Stimulated activated CD4-positive, alpha-beta T cell treated with anti-CD3 and anti-CD28 coated beads, Interleukin-4, amount 100 ng/mL, for 24 hours (primary cell): ENCODE measurements at places on chromosomes 16 and 17.

DNA sequence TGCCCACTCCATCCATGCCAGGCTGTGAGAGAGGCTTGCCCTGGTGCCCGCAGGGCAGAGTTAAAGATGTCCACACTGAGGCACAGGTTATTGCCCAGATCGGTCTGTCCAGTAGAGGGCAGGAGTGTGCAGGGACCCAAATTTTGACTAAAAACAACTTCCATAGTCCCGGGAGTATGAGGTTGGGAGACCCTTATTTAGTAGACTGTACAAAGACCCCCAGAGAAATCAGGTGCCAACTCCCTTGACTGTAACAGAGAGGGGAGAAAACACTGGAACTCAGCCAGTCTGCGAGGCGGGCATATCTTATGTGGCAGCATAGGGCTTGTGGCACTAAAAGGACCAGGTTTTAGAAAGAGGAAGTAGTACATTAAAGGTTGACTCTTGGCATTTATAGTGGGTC is 43.4 kb downstream of the HNF1B start:
- peak; percentile 46 for DNase-seq

DNA sequence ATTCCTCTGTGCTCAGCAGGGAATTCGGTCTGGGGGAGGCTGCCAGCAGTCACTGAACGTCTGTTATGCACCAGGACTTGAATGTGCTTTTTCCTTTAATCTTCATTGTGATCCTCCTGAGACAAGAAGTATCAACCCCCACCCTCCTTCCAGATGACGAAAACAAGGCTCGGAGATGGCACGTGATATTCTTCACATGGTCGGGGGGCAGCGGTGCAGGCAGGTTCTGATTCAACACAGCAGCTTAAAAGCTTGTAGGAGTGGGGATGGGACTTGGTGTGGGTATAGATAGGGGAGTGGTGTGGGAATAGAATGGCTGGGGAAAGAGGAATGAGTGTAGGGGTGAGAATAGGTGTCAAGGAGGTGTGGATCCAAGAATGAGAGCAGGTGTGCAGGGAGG is 6.4 kb downstream of the NECAB2 start:
- DNase-seq: no peak

DNA sequence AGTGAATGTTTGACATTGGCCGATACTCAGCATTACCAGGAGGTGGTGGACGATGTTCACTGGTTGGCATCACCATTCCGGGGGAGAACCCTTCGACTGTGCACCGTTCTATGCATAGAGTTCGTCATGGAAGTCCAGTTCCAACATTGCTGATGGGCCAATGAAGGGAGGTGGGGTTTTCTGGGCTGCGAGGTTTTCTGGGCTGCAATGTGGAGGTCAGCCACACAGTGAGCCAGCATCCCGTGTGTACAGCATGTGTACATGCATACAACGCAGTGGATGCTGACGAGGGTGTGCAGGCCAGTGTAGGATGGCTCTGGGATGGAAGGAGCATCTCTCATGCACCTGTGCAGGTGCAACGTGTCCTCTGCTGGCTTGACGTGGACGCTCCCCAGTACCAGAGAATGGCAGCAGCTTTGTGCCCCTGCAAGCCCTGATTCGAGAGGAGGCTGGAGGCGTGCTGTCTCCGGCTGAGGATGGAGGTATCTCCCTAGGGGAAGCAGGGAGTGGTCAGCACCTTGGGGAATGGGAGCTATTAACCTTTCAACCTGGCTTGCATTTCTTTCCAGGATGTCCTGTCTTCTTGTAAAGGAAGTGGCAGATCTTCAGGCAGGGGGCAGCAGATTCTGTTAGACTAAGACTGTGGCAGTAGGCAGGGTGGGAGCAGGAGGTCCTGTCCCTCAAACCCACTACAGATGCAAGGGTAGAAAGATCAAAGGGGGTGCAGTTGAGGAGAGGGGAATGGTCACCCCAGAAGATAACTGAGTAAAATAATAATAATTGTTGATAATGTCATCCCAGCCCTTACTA is 98.2 kb downstream of the CYLD start:
- DNase-seq: no peak

- no peak for DNase-seq
These were observed 19.5 kb downstream of the BCL7C start for GRCh38 chr16:30874244-30874820.

DNA sequence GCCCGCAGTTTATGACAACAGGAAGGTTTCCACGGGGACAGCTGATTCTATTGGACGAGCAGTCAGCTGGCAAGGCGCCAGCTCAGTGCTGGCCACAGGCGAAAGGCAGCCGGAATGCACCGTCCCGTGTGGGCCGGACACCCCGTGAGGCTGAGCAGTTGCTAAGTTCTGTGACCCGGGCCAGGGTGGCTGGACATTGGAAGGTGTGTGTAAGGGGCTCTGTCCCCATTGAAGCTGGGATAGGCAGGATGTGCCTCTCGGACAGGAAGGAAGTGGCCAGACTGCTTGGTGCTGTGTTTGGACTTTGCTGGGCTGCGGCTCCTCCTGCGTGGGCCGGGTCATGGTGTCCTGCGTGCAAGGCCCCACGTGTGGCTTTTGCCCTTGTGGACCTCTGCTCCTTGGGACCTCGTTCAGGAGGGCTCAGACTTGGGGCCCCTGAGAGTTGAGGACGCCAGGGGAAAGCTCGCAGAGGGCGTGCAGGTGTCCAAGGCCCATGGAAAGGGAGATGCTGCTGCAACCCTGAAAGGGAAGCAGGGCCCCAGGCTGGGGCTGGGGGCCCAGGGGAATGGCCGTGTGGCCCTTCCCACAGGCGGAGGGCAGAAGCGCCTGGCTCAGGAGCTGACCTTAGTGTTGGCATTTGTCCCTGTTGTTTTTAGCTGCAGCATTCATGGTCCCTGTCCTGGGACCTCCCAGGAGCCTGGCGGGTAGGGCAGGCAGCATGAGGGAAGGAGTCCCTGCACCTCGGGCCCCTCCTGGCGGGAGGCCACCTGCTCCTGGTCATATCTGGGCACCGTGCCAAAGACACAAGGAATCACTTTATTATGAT is 10.0 kb downstream of the BAIAP2 start:
- DNase-seq: no peak

- DNase-seq: no peak
These were observed 100.2 kb upstream of the CDH11 start for GRCh38 chr16:65222049-65222448.

GRCh38 chr17:77666462-77666861 is 292.0 kb upstream of the TNRC6C start:
- no peak for DNase-seq

DNA sequence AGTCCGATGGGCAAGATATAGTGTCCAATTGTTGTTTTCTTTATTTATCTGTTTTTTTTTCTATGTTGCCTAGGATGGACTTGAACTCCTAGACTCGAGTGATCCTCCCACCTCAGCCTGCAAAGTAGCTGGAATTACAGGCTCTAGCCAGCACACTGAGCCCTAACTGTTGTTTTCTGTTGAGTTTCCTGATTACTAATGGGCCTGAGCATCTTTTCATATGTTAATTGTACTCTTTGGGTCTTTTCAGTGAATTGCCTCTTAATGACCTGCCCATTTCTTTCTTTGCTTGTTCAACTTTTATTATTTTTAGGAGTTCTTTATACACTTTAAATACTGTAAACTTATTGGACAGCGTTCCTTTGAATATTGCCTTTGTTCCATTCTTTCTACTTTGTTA is 213.0 kb downstream of the HS3ST3B1 start:
- no peak for DNase-seq

DNA sequence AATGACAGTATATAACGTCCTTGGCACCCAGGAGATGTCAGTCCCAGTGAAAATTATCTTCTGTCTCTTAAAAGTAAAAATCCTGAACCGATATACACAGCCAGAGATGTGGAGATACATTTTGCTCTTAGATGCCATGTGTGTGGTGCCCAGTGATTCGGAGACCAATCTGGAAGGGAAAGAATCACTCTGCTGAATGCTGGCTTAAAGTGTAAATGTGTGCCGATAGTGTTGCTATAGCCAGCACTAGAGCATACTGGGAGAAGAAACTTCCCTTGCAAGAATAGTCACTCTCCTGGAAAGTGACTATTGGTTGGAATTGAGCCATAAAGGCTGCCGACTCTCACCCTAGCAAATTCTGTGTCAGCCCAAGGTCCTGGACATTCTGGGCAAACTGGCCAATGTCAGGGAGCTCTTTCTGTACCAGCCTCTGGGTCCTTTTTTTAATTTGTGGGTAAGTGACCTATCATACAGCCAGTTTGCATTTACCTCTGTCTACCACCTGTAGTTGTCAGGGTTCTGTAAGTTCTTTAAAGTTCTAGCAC is 44.2 kb upstream of the HNF1B start:
- no peak for DNase-seq

DNA sequence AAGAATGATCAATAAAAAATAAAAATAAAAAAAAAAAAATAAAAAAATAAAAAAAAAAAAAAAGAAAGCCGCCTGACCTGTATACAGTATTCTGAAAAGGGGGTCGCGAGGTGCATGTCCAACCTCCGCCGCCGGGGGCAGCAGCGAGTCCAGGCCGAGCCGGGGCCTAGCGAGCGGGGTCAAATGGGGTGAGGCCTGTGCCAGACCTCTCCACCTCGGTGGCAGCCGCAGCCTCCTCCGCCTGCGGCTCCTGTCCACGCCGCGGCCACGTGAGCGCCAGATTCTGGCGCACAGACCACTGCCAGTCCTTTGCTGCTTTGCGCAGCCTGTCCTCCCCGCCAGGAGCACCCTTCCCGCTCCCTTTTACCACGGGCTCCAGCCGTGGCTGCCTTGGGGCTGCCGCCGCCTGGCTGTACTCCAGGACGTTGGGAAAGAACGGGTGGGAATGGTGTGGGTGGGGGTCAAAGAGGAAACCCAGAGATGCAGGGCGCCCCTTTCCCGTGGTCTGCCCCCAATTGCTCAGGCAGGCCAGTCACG is 2.4 kb upstream of the BCKDK start:
- DNase-seq: peak; percentile 82

DNA sequence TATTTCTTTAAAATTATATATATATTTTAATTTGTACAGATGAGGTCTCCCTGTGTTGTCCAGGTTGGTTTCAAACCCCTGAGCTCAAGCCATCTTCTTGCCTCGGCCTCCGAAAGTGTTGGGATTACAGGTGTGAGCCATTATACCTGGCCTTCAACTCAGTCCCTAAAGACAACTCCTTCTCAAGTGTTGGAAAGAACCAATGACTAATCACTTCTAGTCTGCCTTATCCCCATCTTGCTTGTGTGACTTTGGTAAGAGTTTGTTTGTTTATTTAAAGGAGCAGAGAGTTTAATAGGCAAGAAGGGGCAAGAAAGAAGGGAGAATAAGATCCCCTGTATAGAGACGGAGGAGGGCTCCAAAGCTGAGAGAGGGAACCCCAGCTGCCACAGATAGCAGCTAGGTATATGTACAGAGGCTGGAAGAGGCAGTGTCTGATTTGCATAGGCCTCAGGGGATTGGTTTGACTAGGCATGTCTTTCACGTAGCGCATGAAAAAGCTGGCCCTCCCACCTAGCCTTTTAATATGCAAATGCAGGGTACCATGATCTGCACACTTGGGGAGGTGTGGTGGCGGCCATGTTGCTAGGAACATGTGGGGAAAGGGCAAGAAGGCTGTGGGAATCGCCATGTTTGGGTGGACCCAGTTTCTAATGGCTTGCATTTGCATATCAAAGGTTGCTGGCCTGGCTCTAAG is 21.5 kb downstream of the ABCC1 start:
- no peak for DNase-seq

DNA sequence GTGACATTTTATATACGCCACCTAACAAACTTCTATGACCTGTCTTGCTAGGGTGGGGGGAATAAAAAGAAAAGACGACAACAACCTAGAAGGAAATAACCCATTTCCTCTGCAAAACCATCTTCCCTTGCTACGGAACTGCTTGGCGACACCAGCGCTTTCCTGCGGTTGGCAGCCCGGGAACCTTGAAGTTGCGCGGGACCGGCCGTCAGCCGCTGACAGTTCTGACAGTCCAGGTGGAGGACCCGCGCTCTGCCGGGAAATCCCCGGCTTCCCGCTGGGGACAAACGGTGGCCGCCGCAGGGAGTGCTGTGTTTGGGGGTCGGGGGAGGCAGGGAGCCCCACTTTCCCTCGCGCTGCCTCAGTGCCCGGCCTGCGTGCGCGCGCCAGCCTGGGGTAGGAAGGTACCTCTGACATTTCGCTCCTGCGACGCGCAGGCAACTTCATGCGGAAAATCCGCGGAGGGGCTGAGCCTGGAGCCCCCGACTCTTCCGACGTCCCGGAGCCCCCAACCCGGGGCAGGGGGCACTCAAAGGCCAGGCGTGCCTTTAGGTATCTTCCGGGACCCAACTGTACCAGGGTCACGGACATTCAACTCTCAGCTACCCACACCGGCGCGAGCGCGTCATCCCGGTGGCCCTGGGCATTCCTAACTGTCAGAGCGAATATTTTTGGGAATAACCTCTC is 516 bp downstream of the SLC16A6 start:
- DNase-seq: peak; percentile 58

GRCh38 chr17:51533219-51533618 is 272.9 kb downstream of the UTP18 start:
- no peak for DNase-seq

DNA sequence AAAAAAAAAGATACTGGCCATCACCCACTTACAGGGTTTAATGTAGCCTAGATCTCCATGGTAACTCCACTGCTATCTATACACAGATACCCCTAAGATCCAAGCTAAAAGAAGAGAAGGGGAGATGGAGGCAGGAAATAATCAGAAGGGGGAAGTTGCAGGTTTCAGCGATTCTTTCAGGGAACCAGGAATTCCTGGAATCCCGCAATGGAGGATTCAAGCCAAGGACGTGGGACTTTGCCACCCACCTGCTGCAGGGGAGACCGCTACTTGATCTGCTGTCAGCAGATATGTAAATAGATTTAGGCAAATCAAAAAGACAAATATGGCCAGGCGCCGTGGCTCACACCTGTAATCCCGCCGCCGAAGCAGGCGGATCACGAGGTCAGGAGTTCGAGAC is 121.1 kb downstream of the AIPL1 start:
- no peak for DNase-seq

DNA sequence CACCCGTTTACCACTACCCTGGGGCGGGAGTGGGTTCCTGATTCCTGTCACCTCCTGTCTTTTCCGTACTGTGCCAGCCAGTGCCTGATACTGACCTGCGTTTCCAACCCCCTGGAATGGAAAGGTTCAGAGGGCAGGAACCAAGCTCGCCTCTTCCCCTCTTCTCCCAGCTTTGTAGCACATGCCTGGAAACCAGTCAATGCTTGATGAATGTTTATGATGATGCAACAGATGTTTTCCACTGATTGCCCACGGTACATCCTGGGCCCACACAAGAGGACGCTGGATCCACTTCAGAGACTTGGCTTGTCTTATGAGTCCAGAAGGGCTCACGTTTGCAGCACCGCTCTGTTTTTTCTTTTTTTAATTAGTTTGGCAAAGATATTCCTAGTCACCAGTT is 262.0 kb downstream of the CPPED1 start:
- no peak for DNase-seq

GRCh38 chr17:16438173-16438556 is 22.8 kb downstream of the TRPV2 start:
- DNase-seq: no peak

DNA sequence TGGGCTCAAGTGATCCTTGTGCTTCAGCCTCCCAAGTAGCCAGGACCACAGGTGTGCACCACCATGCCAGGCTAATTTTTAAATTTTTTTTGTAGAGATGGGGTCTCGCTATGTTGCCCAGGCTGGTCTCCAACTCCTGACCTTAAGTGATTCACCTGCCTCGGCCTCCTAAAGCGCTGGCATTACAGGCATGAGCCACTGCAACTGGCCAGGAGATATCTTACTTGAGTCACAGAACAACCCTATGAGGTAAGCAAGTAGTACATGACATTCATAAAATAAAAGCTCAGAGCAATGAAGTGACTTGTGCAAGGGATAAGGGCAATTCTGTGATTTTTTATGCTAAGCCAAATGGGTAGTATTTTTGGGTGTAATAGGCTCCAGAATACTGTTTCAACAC is 57.3 kb downstream of the CDC27 start:
- no peak for DNase-seq
